ENCODE measurements at places on chromosomes 12 and 14. TPM values are rescaled to one million over a fixed set of nuclear protein-coding genes. Genes with fewer than 3 reads are reported as not detected.

DNA sequence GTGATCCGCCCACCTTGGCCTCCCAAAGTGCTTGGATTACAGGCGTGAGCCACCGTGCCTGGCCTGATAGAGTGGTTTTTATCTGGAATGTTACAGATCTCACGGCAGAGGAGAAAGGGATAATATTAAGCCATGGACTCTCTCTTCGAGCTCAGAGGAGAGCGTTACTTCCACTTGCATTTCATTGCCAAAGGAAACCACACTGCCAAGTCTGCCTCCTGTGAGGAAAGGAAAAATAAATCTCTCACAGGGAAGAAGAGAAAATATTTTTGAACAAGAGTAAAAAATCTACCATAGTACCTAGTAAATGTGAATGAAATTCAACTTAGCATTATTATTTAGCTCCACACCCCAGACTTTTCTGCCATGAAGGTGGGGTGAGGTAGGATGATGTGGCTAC, 319.2 kb upstream of the PRICKLE1 start:
- no peak for DNase-seq

GRCh38 chr12:754473-754820, 2.1 kb downstream of the WNK1 start:
- DNase-seq = no peak

GRCh38 chr12:87311206-87311605, 718.0 kb downstream of the C12orf50 start:
- no peak for DNase-seq

GRCh38 chr14:23174296-23175184, 8.9 kb downstream of the SLC7A8 start:
- no peak for DNase-seq

GRCh38 chr12:50985322-50985721, 33.0 kb downstream of the HIGD1C start:
- no peak for DNase-seq

DNA sequence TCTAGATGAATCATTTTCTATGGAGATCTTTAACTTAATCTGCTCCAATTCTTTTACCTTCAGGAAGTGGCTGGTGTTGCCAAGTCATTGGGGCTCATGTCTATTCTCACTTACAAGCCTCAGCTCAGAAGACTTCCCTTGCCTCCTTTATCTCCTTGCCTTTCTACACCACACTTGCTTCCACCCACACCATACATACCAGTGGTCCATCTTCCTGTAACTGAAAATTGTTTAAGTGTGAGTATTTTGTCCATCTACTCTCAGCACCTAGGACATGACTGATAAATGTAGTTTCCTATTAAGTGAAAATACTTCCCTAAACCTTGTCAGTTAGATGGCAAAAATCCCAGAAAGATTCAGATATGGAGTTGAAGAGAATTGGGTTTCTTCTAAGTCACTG, 199.7 kb upstream of the CPNE8 start:
- DNase-seq = no peak

DNA sequence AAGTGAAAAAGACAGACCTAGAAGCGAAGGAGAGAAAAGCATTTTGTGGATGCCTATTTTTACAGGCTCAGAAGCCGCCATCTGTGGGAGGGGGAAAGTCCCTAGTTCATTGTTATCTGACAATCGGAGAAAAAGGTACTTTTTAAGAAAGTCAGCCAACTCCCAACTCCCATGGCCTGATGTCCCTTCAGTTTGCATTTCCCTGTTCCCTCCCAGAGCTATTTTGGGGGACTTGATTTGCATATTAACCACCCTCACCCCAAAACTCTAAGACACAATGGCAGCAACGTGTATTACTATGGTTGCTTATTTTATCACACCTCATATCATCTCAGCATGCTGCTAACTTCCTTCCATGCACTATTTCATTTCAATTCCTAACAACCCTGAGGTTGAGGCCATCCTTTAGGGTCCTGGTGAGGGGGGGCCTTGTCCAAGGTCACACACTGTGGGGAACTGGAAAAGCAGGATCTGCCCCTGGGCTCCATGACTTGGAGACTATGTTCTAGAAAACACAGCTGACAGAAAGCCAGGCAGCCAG, 18.7 kb downstream of the HVCN1 start:
- DNase-seq = peak; percentile 24

Gene OR5AU1
- not detected for total RNA-seq

Gene FGF23
- not detected for total RNA-seq
